Stimulated activated CD4-positive, alpha-beta T cell treated with anti-CD3 and anti-CD28 coated beads, Interleukin-4, amount 100 ng/mL, for 4 hours (primary cell): ENCODE measurements at places on chromosomes 6 and 20.

GRCh38 chr20:50013976-50014375 lies 31.2 kb downstream of the SNAI1 start:
- no peak for DNase-seq

DNA sequence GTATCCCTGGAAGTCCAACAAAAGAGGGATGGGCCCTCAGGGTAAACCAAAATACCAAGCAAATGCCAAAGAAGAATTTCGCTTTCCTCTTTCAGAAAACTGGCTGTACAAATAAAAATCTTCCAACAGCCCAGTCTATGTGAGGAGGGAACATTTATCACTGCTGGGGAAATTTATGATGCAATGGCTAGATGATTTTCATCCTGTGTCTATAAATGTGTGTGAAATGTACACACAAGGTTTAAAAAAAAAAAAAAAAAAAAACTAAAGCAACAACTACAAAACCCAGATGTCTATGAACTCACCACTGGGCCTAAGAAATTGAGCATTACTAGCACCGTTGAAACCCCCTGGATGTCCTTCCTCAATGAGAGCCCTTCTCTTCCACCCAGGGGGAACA lies 68.7 kb upstream of the SLC4A11 start:
- DNase-seq = no peak

DNA sequence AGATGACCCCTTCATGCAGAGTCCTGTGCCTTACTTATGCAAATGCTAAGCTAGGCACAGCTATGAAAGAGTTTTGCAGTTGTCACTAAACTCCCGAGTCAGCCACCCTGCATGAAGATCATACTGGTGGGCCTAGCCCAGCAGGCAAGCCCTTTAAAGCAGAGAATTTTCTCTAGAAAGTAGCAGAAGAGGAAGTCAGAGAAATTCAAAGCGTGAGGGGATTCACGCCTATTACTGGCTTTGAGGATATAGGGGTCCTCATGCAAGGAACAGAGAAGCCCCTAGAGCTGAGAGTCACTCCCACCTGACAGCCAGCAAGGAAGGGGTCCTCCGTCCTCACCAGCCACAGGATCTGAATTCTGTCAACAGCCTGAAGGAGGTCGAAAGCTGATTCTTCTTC lies 54.6 kb downstream of the MYB start:
- no peak for DNase-seq

DNA sequence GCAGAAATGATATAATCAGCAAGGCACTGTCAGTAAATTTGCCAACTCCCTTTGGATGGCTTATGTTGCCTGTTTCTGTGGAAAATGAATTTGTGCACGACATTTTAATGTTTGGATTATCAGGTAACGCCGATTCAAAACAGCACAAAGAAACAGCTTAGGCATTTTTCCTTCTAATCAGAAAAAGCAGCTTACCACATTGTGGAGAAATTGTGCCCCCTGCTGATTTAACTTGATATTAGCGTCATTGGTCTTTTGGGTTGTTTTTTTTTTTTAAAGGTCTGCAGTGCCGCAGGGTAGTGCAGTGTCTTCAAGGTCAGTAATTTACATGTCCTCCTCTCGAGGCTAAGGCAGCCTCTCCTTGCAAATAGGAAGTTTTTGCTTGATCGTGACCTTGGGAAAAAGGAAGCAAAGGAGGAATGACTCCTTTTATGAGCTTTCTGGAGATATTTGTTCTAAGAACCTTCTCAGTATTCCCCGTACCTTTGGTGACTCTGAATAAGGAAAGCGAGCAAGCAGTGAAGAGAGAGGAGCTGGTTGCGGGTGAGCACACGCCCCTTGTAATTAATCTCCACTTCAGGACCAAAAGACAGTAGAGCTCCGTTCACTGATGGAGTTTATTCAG lies 79.1 kb downstream of the ELOVL4 start:
- no peak for DNase-seq

GRCh38 chr20:10488534-10488933 lies 53.4 kb downstream of the SLX4IP start:
- no peak for DNase-seq

GRCh38 chr6:117992856-117993255 lies 85.8 kb downstream of the SLC35F1 start:
- DNase-seq = no peak

- no peak for DNase-seq
Measured at GRCh38 chr6:42503894-42504293, 52.2 kb upstream of the TRERF1 start.

- no peak for DNase-seq
Measured at GRCh38 chr6:22147921-22148776, 148.7 kb downstream of the PRL start.

GRCh38 chr6:106486236-106486635 lies 125.7 kb downstream of the CRYBG1 start:
- DNase-seq = no peak

DNA sequence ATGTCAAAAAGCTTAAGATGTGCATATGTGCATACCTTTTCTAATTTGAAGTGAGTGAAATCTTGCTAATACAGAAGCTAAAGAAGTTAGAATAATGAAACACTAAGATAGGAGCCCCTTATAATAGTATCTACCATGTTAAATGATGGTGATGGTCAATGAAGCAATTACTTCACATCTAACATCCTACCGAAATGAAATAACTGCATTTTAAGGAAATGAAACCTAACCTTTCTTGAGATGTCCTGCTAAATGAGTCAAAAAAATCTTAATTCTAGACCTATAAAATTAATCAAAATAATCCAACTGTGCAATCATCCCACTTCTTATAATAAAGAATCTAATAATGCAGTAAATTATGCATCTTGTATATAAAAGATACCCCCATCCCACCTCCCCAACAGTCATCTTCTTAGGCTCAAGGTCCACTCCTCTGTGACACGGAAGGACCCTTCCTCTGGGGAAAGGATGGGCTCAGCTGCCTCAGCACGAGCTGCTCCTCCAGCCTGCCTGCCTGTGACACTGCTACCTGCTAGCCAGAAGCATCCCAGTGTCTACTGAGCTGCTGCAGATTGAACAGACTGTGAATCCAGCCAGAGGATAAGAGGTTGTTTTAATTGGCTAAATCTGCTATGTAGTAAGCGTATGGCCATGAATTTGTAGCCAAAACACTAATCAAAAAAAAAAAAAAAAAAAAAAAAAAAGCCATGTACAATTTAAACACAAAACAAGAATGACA lies 129.6 kb upstream of the BEND3 start:
- DNase-seq = no peak

GRCh38 chr6:5091210-5092069 lies 6.3 kb downstream of the PPP1R3G start:
- DNase-seq = no peak

DNA sequence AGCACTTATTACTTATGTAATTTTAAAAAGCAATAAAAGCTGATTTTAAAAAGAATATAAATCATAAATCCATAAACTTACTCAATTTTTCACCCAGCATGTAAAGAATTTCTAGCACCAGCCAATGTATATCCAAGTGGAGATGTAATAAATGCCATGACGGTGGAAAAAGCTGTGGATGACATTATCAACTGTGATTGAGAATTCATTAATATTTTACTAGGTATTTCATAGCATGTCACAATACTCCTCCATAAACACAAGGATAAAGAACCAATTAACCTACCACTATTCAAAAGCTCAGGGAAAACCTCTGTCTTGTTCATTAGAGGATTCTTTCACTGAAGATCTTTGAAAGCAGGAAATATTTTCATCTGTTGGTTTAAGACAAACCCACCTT lies 13.2 kb downstream of the MMS22L start:
- DNase-seq = no peak
